Jurkat, Clone E6-1 (cell line): ENCODE measurements at places on chromosomes 16 and 17.

GRCh38 chr16:12186774-12187335 lies 210.3 kb downstream of the SNX29 start:
- DNase-seq = no peak

DNA sequence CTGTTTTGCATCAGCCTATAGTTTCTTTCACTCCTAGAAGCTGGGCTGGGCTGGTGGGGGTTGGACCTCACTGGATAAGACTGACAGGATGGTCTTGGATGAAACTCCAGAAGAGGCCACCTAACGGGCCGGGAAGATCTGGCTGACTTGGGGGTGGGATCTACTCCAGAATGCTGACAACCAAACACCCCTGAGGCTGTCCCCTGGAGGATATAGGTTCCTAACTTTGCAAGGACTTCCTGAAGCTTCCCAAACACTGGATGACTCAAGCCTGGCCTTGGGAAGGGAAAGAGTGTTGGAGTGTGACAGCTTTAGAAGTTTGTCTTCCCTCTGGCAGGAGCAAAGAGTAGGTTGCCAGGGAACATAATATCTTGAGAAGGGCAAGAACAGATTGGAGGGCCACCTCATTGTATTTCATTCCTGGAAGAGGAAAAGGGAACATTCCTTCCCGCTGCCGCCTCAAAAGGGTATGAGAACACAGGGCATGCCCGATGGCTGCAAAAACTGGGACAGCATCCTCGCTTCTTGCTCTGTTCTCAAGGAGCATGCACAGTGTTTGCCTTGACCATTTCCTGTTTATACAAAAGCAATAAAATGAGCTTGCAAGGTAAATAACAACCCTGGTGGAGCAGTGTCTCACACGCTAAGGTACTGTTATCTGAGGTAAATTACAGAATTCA lies 6.8 kb upstream of the CYB5B start:
- no peak for DNase-seq

DNA sequence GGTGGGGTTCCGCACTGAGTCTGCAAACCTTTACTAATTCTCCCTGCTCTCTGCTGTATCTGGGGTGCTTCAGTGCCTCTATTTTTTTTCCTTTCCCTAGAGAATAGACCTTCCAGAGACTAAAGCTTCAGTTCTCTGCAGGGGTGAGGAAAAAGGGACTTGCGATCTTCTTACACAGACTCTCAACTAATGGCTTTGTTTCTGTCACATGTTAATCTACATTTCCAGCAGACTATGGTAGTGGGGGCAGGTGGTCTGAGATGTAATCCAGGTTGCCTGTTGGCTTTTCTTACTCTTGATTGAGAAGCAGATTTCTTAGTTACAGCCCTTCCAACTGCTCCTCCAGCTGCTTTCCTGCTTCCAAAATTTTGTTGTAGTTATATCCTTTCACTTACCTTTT lies 229.0 kb upstream of the NLRP1 start:
- no peak for DNase-seq

DNA sequence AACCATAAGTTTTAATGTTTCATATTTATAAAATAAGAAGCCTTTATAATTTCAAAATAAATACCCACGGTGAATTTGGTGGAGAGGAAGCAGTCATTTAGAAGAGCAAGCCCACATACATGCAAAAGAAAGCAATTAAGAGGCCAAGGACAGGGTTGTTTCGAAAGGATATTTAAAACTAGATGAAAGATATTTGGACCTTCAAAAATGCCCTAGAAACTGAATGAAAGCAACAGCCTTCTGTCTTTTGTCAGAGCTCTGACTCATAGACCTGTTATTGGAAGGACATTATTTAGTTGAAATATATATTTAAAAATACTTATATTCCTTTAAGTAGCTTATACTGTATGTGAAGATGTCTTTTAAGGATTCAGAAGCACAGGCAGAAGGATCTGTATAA lies 8.6 kb upstream of the METTL9 start:
- no peak for DNase-seq

GRCh38 chr16:87470332-87470731 lies 22.5 kb downstream of the ZCCHC14 start:
- DNase-seq = no peak

GRCh38 chr16:75374388-75374787 lies 58.9 kb downstream of the CFDP1 start:
- DNase-seq = no peak

DNA sequence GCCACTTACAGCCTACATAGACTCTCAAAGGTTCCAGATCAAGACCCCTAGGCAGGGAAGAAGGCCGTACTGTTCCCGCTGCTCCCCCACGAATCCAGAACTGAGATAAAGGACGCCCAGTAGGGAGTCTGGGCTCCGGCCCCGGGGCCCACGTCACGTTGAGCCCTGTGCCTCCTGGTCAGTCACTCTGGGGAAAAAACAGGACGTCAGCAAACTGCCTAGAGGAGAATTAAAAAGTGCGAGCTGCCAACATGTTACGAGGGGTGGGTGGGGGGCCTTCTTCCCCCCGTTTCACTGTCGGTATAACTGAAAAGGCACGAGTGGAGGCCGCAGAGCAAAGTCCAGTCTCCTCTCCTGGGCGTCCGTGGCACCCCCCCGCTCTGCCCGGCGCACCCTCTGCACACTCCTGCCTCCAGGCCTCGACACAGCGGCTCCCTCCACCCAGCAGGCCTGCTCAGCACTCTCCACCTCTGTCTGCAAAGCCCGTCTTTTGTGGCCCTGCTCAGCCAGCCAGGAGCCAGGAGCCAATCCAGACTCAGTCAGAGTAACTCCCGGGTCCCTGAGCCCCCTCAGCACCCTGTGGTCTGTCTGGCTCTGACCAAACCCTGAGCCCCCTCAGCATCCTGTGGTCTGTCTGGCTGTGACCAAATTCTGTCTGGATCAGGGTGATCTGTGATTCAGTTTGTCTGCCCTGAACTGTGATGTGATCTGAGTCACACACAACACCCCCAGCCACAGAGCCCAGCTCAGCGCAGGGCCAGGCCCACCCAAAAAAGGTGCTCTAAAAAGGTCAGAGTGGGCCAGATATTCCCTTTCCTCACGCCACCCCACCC lies 6.2 kb downstream of the ITGAE start:
- DNase-seq = no peak

DNA sequence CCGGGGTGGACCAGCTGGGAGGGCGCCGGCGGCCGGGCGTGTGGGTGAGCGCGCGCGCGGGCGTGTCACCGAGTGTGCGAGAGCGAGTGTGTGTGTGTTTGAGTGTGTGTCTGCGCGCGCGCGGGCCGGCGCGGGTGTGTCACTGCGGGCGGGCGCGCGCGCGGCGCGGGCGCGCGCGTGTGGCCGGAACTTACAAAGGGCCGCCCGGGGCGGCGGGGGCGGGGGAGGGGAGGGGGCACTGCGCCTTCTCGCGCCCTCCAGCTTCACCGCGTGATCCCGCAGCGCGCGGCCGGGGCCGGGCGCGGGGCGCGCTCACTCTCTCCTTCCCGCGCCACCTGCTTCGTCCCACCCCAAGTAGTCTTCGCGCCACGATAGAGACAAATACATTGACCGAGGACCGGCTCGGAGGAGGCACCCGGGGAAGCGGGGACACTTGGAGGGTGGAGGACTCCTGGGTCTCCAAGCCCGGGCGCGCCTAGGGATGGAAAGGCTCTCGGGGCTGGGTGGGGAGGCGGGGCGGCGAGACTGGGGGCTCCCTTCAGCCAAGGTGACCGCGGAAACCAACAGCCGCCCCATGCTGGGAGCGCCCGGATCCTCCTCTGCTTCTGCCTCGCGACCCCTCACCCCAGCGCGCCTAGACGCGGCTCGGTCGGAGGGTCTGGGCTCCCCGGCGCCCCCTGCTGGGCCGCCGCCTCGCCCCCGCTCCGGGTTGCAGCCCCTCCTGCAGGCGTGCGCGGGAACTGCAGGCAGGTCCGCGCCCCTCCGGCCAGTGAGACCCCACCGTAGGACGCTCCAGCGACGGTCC lies at the start of gene SRCIN1:
Gene SRCIN1, minus strand, starts transcription at position 112 of the 805 bp plus-strand sequence. CDS start 247 bp downstream, outside the sequence.
- peak; percentile 41 for DNase-seq

DNA sequence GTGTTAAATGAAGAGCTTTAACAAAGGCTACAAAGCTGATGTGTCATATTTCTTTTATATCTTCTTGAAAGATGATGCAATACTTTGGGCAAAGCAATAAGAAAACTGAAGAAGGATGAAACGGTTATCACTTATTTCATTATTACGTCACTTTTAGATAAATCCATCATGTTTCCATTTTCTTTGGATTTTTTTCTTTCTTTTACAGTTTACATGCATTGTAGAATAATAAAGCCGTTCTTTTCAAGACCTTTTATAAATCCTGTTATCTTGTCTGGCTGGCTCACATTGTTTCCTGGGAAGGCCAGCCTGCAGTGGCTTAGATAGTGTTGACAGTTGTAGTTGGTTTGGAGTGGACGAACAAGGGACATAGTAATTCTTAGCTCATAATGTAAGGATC lies 28.9 kb downstream of the TANC2 start:
- no peak for DNase-seq

- DNase-seq = no peak
Measured at GRCh38 chr17:81865733-81866439, 5.3 kb downstream of the ARHGDIA start.

DNA sequence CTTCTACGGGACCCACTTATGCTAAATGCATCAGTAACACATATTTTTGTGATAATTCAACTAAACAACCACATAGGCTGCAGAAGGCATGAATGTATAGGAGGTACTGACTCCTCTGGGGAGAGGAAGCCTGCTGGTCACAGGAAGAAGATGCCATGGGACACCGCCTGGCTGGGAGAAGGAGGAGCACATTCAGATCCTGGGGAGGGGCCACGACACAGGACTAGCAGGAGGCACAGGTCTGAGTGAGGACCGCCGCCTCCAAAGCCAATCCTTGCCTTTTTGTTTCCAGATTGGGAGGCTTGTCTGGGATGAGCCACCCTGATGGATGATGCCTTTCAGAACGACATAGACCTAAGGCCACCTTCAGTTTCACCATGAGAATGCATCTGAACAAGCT lies 34.6 kb downstream of the MBTPS1 start:
- no peak for DNase-seq

- DNase-seq = no peak
Measured at GRCh38 chr17:29571883-29572681, 3.6 kb downstream of the TP53I13 start.

- no peak for DNase-seq
Measured at GRCh38 chr16:2531371-2531695, at the start of gene CEMP1. Gene CEMP1 (minus strand): TSS chr16:2531408. CDS start chr16:2531073, 335 bp downstream.

DNA sequence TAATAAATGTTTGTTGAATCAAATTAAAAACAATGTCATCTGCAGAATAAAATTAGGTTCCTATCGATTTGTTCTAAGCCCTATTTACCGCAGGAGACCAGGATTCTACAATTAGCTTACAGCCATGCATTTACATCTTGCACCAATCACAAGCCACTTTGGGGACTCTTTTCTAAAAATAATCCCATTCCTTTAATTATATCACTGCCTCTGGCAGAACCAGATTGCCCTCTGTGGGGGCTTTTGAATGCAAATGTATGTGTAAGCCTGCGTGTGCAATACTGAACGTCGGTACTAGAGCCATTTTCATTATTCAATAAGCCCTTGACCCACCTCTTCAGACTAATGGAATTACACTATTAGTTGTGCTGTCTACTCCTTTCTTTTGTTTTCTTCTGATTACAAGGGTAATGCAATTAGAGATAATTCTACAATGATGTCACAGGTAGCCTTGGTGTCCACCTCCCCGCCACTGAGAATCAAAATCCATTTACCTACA lies 391.3 kb upstream of the XYLT1 start:
- DNase-seq = no peak

- DNase-seq = no peak
Measured at GRCh38 chr16:86095131-86095752, 196.3 kb downstream of the IRF8 start.

DNA sequence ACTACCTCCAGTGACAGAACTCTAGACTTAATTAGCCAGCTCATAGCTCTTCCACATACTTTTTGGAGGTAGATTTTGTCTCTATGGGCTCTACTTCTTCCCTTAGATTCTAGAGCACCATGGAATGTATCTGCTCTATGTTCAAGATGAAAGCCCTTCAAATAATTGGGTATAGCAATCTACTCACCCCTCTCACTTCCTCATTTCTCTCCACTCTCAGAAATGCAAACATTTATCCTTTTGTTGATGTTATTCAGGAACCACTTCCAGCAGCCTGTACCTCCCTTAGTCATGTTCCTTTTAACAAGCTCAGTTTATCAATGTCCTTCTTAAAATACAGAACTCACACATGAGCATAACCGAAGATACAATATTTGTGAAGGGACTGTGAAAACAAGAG lies 78.5 kb downstream of the GRIN2A start:
- no peak for DNase-seq

DNA sequence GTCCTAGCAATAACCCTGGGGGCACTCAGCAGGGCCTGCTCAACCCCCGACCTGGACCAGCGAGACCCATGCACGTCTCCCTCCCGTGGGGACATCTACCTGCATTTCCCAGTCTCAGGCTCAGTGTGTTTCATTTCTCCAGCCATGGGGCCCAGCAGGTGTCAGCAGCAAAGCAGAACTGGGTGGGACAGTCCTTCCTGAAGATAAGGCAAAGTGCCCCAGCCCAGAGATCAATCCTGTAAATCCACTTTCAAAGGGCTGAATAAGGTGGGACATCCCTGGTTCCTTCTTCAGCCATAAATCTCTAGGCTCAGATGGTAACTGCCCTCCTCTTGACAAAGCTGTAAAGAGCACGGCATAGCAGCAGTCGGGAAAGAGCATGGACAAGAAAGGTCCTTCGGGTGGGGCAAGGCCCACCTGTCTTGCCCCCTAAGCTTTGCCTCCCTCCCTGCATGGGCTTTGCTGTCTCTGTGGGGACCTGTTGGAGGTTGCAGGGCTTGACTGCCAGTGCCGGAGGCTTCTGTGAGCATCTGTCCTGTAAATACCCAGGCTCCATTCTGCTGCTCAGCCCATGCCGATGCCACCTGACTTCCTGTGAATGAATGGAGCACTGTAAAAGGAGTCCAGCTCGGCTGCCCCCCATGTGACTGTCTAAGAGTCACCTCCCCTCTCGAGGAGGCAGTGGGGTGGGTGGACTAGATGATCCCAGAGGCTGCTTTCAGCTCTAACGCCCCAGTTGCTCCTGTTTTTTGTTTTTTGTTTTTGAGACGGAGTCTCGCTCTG lies 84.8 kb upstream of the TBC1D3K start:
- DNase-seq = no peak

- no peak for DNase-seq
Measured at GRCh38 chr17:44315760-44316731, 7.6 kb downstream of the RUNDC3A start.

DNA sequence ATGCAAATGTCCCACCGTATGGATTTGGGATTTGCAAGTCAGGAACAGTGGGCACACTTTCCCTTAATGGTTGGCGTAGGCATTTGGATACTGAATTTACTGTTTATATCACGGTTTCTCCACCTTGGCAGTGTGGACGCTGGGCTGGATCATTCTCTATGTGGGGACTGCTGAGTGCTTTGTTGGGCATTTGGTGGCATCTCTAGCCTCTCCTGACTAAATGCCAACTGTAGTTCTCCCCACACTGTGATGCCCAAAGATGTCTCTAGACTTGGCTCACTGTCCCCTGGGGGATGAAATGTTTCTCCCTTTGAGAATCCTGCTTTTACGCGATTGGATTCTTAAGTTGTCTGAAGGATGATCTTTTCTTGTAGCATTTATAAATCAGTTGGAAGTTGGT lies 49.0 kb downstream of the RBFOX1 start:
- DNase-seq = no peak
